ENCODE measurements at places on chromosomes 12 and 14.

- no peak for DNase-seq
Measured at GRCh38 chr12:53340398-53340797, 4.2 kb upstream of the SP7 start.

- no peak for DNase-seq
Measured at GRCh38 chr12:75744607-75745256, 233.3 kb upstream of the KRR1 start.

DNA sequence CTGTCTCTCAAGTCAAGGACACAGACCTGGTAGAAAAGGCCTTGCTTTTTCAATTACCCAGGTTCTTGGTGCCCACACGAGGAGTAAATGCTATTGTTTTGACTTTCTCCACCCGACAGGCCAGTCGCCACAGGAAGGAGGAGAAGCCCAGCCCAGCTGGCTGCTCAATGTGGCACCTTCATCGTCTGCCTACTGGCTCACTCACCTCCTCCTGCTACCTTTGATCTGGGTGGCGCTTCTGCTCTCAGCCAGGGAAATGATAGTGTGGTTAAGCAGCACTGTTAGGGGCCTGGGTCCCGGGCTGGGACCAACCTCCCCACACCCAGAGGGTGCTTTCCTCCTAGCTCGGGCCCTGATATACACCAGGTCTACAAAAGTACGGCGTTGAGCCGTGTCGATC is 75.0 kb upstream of the FZD10 start:
- DNase-seq: no peak

DNA sequence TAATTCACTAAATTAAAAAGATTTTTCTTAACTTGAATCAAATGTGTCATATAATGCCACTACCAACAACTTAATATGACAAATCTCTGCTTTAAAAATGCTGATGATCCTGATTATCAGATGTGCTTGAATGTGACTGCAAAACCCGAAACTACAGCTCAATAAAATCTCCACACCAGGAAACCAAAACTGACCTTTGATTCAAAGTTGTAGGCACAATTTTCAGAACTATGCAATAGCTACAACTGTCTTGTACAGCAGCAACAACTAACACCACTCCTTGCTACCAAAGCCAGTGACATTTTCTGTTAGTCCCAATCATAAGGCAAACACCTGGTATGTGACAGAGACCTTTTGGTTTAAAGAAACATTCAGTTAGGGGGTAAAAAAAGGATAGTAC is 147.3 kb downstream of the CEP83 start:
- no peak for DNase-seq

DNA sequence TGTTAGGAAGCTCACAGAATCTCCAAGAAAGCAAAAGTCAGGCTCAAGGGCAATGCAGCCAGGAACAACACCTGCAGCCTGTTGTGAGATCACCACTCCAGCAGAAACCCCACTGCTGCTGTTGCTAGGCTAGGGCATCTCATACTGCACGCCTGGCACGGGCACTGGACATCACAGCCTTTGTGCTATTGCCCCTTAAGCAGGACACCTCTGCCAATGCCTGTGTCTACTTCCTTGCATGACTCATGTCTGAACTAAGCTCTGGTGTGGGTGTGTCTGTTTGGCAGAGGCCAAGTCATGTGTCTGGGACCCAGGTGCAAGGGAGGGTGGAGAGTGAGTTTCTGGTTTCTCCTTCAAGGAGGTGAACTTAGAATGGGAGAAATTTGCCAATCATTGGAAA is 10.0 kb upstream of the DDX47 start:
- peak; percentile 54 for DNase-seq

DNA sequence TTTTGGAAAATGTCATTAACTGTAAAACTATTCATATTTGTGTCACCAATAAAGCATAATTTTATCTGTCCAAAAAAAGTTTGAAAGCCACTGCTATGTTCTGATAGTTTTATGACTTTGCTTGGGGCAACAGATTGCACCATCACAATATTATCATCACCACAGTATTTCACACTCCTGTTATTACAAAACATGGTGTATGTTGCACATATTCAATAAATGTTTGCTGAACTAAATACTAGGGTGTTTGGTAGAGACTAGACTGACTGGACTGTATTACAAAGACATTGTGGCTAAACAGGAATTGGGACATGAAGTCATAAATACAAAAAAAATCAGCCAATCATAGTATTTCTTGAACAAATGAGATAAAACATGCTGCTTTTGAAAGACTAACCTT is 55.1 kb downstream of the PAWR start:
- no peak for DNase-seq

DNA sequence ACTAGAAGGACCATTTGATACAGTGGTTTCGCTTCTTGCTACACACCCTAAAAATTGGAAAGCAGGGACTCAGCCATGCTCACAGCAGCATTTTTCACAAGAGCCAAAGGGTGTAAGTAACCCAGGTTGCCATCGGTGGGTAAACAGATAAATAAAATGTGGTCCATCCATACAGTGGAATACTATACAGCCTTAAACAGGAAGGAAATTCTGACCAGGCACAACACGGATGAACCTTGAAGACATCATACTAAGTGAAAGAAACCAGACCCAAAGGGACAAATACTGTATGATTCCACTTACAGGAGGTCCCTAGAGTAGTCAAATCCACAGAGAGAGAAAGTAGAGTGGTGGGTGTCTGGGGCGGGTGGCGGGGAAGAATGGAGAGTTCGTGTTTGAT is 220.9 kb downstream of the PHETA1 start:
- DNase-seq: no peak

GRCh38 chr12:88420457-88420856 is 159.8 kb downstream of the KITLG start:
- DNase-seq: no peak

- no peak for DNase-seq
Measured at GRCh38 chr12:57764662-57765002, 2.2 kb downstream of the CYP27B1 start.

- peak; percentile 24 for DNase-seq
Measured at GRCh38 chr12:78181544-78182162, 351.0 kb downstream of the NAV3 start.

- DNase-seq: peak; percentile 44
Measured at GRCh38 chr12:127885954-127886750, 380.8 kb upstream of the TMEM132C start.

- DNase-seq: no peak
Measured at GRCh38 chr12:116365114-116365513, 87.6 kb upstream of the MED13L start.

DNA sequence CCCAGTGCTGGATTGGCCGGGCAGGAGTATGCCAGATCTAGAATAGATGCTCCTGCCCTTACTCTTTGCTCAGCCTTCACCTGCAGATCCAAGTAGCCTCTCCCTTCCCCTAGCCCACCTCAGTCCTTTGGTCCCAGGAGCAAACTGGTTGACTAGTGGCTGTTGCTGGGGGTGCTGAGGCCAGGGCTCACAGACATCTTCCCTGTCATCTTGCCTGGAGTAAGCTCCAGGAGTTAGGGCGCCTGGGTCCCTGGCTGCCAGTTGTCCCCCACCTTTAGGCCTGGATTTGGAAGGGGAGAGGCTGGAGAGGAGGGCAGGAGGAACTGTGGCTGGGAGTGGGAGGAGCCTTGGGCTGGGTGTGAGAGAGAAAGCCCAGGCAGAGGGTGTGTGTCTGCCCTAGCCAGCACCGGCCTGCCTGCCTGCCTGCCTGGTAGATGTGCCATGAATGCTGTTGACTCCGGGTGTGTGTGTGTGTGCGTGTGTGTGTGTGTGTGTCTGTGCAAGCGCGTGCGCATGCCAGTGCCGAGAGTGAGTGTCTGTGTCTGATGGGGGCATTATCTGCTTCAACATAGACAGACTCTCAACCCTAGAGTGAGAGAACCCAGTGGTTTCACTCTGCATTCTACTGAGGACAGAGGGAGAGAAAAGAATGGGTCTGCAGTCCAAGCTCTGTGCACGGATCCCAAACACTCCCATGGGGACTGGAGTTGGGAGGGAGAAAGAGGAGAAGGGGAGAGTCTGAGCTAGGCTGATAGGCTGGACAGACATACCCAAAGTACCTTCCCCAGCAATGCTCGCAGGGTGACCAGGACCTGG is 845 bp upstream of the RARG start:
- peak; percentile 69 for DNase-seq

DNA sequence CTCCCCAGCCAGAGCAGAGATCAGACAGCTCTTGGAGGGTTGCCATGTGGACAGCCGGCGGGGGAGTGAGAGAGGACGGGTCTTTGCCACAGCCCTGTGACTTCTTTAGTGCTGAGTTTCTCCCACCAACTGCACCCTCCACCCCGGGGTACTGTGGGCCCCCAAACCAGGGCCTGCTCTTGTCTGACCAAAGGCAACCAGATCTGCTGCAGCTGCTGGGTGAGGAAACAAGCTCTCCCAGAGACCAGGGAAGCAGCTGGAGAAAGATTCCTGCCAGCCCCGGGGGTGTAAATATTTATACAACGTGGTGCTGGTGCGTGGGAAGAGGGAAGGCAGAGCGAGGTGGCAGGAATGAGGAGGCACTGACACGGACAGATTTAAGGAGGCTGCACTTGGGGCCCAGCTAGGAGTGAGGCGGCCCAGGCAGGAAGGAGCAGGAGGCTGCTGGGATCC is 14.3 kb upstream of the ZFP36L1 start:
- peak; percentile 87 for DNase-seq

DNA sequence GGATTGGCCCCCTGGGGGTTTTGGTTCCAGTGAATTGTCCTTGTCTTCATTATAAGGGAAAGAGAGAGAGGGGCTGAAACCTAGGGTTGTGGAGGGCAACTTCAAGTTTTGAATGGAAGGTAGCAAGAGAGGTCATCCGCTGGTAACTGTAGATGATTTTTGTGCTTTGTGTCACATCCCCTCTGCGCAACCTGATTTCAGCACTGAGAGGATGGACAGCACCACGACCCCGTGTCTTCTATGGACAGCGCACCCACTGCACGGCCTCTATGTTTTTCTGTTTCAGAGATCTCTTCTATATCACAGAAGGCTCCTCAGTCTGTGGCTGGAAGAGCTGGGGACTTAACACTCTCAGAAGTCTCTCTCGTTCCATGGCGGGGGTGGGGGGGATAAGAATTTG is 127.0 kb upstream of the RPH3A start:
- peak; percentile 24 for DNase-seq

DNA sequence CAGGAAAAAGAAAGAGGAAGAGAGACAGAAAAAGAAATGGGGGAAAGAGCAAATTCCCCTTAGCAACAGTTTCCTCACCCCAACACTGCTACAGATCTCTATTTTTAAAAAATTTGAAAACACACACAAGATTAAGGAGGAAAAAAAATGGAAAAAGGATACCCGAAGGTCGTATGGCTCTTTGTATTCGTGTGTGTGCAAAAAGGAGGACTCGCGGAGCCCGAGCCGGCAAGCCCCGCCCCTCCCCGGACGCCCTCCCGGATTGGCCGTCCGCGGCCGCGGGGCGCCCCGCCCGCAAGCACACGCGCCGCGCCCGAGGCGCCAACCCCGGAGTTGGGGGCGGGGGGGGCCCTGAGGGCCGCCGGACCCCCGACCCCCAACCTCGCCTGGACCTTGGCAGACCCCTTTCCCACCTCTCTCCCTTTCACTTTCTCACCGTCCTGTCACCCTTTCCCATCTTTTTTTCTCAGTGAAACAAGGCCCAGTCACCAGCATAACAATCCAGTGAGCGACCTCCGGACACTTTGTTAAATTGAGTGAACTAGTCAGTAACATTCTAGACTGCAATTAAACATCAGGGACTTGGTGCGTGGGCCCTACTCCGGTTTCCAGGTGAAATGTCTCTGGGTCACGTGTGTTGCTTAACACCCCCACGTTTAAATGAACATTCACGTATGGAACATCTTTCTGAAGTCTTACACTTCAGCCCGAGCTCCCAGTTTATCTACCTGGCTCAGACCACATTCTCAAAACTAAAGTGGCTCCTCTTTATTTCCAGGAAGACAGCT is at the start of gene C14orf93:
Gene C14orf93, minus strand, starts transcription at position 205 of the 788 bp plus-strand sequence. CDS start 11,120 bp downstream, outside the sequence.
- peak; percentile 89 for DNase-seq

DNA sequence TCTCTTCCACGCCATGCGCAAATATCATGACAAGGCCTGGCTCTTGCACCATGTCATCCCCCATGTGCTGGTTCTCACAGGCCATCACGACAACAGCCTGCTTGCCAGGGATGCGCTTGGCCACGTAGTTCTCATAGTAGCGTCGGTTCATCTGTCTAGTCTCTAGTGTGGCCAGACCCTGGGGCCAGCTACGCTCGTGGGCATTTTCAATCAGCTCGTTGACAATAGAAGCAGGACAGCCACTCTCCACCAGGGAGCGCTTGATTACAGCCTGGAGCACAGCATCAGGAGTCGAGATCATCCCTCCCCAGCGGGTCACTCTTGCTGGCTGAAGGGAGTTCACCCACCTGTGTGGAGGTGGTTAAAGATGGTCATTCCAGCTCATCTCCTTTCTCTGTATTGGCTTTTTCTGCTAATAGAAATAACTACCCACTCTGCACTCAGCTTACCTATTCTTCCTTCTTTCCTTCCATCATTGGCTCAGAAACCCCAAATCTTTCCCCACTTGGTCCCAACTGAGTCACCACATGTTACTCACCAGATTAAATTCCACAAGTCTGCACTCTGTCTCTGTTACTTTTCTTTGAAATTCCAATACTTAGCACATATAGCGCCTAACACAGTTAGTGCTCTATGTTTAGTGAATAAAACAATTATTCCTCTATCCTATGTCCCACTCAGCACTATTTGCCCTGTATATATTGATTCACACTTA is 15.1 kb downstream of the RNF41 start:
- peak; percentile 48 for DNase-seq

GRCh38 chr12:79725987-79726386 is 35.2 kb upstream of the PAWR start:
- DNase-seq: no peak

- DNase-seq: peak; percentile 82
Measured at GRCh38 chr12:108112832-108113556, 16.1 kb upstream of the WSCD2 start.

GRCh38 chr12:105423921-105424320 is 93.4 kb downstream of the C12orf75 start:
- DNase-seq: no peak

DNA sequence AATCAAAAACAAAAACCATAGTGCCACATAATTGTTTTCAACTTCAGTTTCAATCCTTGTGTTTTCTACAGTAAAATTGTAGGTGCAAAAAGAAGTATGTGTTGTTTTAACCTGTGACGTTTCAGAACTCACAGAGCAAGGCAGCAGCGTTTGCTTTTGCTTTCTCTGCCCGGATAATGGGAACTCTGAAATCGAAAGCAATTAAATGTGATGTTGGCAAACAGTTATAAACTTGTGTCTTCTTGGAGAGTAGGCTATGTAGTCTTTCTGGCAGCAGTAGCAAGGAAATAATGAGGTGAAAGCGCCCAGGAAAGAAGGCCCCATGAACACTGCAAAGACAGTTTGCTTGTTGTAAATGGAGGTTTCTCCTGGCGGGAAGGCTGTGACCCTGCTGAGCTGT is 39.1 kb downstream of the FNTB start:
- no peak for DNase-seq

GRCh38 chr14:81536241-81536771 is 2.7 kb upstream of the SEL1L start:
- DNase-seq: no peak
